NCI-H1417 treated with DMSO at 0.1 percent for 48 hours (cell line): ENCODE measurements at places on chromosomes 7 and 10.
A peak's percentile ranks its signal among the peaks of the same experiment; 100 is the strongest.

GRCh38 chr7:131111081-131111576 is 216.5 kb upstream of the MKLN1 start:
- no peak for DNase-seq

GRCh38 chr10:113005380-113005779 is 55.3 kb downstream of the TCF7L2 start:
- no peak for DNase-seq

DNA sequence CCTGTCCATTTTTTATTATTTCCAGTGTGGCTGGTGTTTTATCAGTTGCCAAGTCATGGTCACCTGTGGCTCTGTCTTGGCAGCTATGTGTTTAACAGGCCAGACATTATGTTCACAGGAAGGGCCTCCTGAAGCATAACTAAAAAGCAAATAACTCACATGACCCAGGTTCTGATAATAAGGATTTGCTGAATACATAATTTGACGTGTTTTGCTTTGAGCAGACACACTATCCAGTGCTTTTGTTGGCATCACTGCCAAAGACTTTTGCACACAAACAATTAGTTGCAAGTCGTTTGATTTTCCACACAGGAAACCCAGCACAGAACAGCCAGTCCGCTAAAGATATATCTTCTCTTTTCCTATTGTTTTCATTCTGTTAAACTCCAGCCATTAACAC is 173.6 kb downstream of the ARL4A start:
- DNase-seq: no peak

GRCh38 chr7:139798221-139798620 is 20.4 kb upstream of the HIPK2 start:
- no peak for DNase-seq

DNA sequence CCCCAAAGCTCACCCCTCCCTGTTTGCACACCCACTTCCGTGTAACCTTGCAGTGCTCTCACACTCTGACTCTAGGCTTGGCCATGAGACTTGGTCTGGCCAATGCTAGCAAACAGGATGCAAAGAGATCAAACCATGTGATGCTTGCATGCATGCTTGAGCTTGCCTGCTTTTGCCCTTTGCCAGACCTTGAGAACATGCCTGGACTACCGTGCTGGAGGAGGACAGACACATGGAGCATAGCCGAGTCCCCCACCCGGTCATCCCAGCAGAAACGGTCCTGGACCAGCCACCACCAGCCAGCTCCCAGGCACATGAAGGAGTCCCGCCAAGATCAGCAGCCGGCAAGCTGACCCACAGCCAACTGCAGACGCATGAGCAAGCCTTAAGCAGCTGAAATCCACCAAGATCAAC is 23.4 kb downstream of the PYROXD2 start:
- DNase-seq: no peak

DNA sequence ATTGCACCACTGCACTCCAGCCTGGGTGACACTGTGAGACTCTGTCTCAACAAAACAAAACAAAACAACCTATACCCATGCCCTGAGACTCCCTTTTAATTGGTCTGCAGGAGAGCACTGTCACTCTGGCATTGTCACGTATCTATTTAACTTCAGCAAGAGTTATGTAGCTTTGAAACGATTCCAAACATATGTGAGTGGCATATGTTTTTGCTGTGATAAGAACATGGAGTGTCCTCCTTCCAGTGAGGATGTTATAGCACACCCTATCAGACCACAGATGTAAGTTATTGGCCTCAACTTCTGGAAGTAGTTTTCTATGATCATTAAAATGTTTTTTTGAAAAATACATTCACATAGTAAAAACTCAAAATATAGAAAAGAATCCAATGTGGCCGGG is 15.5 kb upstream of the DNAJC12 start:
- no peak for DNase-seq

DNA sequence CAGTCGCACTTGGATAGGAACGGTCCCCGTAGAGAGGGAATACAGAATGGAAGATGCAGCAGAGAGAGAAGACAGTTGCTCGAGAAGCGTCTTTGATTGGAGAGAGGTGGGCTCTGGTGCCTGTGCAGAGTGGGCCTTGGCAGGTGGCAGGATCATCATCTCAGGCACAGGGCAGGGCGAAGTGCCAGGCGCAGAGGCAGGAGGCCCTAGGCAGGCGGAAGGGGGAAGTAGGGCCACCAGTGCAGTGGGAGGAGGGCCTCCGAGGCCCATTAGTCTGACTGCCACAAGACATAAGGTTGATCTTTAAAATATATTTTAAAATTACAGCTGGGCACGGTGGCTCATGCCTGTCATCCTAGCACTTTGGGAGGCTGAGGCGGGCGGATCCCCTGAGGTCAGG is 10.1 kb downstream of the CARD11 start:
- no peak for DNase-seq

- peak; percentile 58 for DNase-seq
Observed at GRCh38 chr7:147803606-147804005, 787.0 kb upstream of the C7orf33 start.

DNA sequence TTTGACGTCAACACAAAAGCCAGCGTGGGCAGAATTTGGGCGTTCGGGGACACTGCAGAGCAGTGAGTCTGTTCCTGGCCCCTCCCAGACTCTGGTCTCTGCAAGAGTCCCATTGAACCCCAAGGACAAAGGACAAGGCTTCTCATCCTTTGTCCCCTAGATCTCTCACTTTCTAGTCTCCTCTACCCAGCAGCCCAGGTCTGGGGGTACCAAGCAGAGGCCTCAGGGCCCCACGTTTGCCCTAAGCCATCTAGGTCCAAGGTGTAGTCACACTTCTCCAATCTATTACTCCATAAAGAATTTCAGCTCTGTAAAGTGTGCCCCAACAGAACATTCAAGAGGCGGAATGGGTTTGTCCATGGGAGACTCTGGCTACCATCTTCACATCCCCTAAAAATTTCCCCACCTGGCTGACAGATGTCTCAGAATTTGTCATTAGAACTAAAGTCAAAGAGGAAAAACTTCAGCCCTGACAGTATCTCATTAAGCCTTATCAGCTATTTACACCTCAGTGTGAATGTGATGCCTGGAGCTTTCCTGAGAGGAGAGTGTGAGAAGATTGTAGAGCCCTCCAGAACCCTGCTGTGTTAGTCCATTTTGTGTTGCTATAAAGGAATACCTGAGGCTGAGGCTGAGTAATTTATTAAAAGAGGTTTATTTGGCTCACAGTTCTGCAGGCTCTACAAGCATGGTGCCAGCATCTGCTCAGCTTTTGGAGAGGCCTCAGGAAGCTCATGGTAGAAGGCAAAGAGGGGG is 81.4 kb upstream of the HABP2 start:
- no peak for DNase-seq

DNA sequence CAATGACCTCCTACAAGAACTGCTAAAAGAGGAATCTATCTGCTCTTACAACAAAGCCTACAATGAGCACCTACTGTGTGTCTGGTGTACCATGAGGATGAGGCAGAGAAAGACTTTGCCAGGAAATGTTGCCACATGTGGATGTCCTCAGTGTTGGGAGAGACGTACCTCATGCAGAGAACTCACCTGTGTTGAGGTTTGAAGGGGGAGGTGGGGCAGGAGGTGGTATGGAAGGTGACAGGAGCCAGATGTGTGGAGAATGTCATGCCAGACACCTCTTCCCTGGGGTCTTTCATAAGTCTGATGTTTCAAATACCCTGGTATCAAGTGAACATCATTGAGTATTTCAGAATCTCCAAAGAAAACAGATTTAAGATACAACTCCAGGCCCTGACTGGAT is 220.1 kb upstream of the RNF32 start:
- DNase-seq: no peak

GRCh38 chr7:105229641-105230040 is 159.1 kb downstream of the SRPK2 start:
- DNase-seq: no peak

DNA sequence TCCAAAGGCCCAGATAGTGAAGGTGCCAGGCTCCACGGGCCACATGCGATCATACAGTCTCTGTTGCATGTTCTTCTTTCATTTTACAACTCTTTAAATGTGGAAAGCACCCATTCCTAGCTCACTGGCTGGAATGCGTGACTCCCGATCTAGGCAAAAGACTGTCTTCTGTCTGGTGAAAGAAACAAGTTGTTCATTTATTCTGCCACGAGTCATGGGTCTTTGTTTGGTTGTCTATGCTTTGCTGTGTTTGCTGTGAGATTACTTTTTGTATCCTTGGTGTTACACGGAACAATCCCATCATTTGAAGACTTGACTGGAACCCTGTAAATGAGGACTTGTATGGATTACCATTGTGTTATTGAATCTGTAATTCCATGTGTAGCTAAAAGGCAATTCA is 41.9 kb downstream of the NPVF start:
- DNase-seq: no peak

- DNase-seq: no peak
Observed at GRCh38 chr7:99772565-99772964, 11.4 kb downstream of the CYP3A4 start.

- no peak for DNase-seq
Observed at GRCh38 chr7:22356701-22357310, at the start of gene RAPGEF5. TSS of gene RAPGEF5 (minus strand) at chr7:22357154. CDS start at chr7:22357060, 94 bp downstream.

GRCh38 chr10:79333513-79333912 is 13.8 kb upstream of the PPIF start:
- no peak for DNase-seq

DNA sequence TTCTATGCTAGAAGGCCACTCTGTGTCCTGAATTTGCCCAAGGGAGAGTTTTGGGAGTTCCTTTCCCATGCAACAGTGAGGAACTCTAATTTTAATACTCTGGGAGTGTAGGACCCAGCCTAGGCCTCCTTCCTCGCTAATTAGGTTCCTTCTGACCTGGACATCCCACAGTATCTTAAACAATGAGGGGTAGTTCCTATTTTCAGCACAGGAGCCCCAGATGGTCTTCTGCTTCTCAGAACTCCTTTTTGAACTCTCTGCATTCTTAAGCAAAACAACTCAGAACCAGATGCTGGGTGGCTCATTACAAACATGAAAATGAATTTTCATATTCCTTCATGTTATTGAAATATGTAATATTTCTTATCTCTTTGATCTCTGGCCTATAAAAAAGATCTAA is 116.9 kb downstream of the LRMDA start:
- no peak for DNase-seq

- no peak for DNase-seq
Observed at GRCh38 chr10:106493751-106494150, 670.8 kb downstream of the SORCS1 start.

- no peak for DNase-seq
Observed at GRCh38 chr10:33193701-33194521, 140.6 kb downstream of the NRP1 start.
